ENCODE measurements at places on chromosomes 6 and 20. TPM values are rescaled to one million over a fixed set of nuclear protein-coding genes. Genes with fewer than 3 reads are reported as not detected.

The JPH2 gene
- 3.2 TPM for total RNA-seq

The OR2H2 gene
- 0.25 TPM for total RNA-seq

The APOBEC2 gene
- 0.87 TPM for total RNA-seq

The SLC13A3 gene
- 3.2 TPM for total RNA-seq

The CCM2L gene
- total RNA-seq: 2.7 TPM

The ZBTB46 gene
- total RNA-seq: 12.5 TPM

The BPI gene
- 9.3 TPM for total RNA-seq

The SLC44A4 gene
- 1.2 TPM for total RNA-seq

The AGER gene
- 5.8 TPM for total RNA-seq

The SUPT3H gene
- 29.4 TPM for total RNA-seq

The THEMIS gene
- 2.1 TPM for total RNA-seq

The TUBB2B gene
- 2.2 TPM for total RNA-seq

The UBE2C gene
- 22.0 TPM for total RNA-seq

The DDRGK1 gene
- total RNA-seq: 93.8 TPM

The SLC17A1 gene
- total RNA-seq: 0.99 TPM

The PRL gene
- total RNA-seq: 0.63 TPM

The PBOV1 gene
- total RNA-seq: not detected

The PCMTD2 gene
- 156 TPM for total RNA-seq

The PROKR2 gene
- total RNA-seq: 0.71 TPM

The RAMACL gene
- total RNA-seq: 1.7 TPM

The MAVS gene
- total RNA-seq: 34.6 TPM

The ITPA gene
- 42.2 TPM for total RNA-seq

The ULBP1 gene
- 4.7 TPM for total RNA-seq

The FOXP4 gene
- total RNA-seq: 39.7 TPM

The COL12A1 gene
- 13.6 TPM for total RNA-seq

The SLC26A8 gene
- total RNA-seq: 52.0 TPM

The SALL4 gene
- total RNA-seq: 27.8 TPM

The NFATC2 gene
- 5.4 TPM for total RNA-seq

The MKKS gene
- total RNA-seq: 15.7 TPM

The SLC17A2 gene
- total RNA-seq: 0.50 TPM

The GINS1 gene
- total RNA-seq: 23.7 TPM

The MYMX gene
- total RNA-seq: 0.87 TPM

The HLA-DQA1 gene
- 1.6 TPM for total RNA-seq

The COL20A1 gene
- 14.4 TPM for total RNA-seq

The FNDC1 gene
- total RNA-seq: 1.7 TPM

Measured in testis (tissue), 5 donors.